ENCODE measurements at places on chromosomes 12 and 14.

DNA sequence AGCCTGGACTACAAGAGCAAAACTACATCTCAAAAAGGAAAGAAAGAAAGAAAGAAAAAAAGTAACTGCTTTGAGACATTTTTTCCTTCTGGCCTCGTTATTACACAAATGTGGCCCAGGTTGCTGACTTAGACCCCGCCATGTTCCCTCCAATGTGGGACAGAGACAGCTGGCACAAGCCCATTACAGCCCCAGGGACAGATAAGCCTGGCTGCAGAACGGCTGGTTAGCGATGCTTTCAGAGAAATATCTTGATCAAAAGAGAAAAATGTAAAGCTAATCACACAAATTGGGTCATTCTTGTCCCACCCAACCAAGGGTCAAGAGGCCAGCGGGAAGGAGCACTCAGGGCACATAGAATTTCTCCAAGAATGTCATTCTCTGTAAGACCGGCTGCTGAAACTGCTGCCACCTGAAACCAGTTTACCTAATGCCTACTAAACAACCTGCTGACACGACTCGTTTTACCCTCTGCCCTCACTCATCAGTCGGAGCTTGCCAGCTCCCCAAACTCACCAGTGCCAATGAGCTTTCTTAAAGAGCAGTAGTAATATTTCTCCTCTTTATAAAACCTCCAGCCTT is 63.1 kb downstream of the TNFAIP2 start:
- no peak for DNase-seq

DNA sequence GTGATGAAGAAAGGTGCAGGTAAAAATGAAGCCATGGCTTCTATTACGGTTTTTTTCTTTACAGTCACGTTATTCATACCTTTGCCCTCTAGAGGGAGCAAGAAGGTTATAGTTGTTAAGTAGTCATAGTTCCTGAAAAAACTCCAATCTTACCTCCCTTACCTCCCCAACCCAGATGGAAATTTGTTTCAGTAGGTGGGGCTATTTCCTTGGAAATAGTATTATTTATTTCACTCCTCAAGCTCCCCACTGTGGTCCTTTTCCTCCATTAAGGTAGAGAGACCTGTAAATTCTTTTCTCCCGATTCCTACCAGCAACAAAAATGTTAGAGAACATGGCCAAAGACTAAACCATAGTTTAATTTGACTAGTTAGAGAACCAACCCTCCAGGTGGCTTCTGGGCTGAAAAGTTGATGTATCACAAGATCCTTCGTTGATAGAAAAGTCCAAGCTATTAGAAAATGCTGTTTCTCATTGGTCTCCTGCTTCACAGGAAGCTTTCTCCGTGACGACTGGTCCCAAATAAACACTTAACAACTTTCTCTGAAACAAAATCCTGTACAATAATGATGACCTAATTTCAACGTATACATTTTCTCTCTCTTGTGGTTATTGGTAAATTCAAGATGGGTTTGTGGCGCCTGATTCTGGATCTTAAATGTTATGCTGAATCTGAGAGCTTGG is 43.5 kb downstream of the TMX1 start:
- peak; percentile 45 for DNase-seq

DNA sequence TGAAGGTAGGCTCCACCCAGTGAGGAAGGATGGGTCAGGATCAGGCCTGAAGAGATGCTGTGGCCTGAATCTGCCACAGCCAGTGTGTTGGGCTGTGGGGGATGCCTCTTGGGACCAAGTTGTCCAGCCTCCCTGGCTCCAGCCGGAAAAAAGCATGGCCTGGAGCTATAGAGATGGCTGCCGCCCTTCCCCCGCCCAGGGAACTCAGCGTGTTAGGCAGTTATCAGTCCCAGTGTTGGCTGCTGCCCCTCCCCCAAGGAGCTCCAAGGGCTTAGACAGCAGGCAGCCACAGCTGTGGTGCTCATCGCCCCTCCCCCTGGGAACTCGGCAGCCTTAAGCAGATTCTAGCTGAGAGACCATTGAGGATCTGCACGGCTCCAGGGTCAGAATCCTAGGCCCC is 158.0 kb downstream of the CAPZA3 start:
- no peak for DNase-seq

DNA sequence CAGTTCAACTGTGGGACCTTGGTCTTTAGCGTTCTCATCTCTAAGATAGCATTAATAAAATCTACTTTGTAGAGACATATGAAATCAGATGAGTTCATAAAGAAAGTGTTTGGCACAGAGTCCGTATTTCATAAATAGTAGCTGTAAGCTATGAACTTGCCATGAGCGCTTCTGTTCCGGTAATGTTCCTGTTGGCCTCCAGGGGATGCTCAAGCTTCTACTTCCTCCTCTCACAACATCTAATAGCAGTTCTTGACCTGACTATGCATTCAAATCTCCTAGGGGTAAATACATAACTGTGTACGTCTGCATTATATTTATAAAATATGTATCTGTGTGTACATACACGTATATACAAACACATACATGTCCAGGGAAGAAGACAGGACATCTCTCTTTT is 288.2 kb upstream of the TMPO start:
- DNase-seq = no peak

All from GM20000 (cell line).